ENCODE measurements at places on chromosomes 2 and 18.

GRCh38 chr2:71827973-71828372 lies 319.7 kb downstream of the CYP26B1 start:
- DNase-seq: no peak

DNA sequence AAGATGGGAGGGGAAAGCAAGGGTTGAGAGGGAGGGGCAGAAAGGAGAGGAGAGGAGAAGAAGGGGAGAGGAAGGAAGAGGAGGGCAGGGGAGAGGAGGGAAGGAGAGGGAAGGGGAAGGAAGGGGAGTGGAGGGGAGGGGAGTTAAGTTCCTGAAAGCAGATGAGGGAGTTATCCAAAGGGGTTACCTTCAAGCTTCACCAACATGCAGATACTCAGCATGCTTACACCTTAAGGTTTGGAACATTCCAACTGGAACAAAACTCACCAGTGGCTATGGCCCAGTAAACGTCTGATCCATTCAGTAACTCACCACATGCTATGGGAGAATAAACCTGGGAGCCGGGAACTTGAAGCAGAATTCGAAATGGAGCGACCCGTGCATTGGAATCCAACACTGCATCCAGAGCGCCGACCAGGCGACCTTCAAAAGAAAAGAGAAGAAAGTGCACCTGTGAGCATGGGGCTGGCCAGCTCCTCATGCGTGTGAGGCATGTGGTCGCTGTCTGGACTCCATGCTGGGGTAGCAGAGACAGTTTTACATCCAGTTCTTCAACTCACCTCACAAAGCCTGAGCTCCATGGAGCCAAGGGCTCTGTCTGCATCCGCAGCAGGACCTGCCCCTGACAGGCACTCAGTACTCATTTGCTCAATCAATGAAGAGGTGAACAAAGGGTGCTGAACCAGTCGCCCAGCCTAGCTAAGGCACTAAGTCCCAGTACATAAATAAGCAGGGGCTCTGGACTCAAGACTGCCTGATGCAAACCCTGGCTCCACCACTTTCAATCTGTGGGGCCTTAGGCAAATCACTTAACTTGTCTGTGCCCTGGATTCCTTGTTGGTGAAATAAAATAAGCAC lies 61.0 kb downstream of the TBC1D8 start:
- no peak for DNase-seq

GRCh38 chr2:47654790-47655562 lies 128.0 kb upstream of the MSH6 start:
- DNase-seq: no peak

DNA sequence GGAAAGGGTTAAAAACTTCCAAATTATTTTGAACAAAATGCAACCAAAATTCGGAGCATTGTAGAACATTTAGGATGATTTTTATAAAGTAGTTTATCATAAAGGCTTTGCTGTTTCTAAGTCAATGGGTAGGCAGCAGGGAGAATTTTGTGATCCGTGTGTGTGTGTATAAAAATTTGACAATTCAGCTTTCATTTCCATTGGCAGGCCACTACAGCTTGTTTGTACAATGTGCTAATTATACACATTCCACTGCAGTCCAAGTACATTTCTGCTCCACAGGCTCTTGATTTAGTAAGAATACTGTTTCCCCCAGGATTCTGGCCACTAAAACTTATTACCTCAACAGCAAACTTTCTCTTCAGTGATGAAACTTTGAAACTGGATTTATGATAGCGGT lies 71.8 kb upstream of the LTBP1 start:
- no peak for DNase-seq

DNA sequence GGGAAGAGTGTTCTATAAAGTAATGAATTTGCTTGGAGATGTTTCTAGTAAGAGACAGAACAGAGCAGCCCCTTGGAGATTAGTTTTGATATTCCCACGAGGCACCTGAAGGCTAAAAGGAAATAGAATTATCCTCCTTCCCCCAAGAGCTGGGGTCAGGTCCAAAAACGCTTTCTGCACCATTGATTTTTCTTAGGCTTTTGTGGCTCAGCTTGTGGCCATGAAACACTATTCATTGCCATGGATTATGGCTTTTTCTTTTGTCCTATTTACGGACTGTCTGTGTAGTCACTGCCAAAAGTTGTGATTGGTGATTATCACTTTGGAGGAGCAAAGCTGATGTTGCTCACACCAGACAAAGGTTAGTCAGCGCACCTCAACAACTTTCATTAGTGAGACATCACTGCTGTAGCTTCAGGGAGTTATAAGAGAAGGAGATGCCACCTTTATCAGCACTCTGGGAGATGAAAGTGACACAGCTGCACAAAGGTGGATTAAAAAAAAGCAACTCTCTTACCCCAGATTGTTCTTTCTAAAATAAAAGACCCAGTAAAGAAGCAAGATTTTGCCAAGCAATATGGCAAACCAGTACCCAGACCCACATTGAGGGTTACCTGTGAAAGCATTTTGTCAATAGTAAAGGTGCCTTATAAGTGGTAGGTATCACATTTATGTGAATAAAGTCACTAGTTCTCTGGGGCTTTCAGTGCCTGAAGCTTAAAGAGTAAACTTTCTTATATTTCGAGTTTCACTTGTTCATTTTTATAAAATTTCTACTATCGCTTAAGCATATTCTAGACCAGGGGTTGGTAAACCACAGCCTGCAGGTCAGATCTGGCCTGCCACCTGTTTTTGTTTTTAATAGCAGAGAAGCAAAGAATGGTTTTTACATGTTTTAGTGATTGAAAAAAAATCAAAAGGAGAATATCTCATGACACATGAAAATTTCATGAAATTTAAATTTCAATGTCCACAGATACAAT lies 10.6 kb downstream of the CXCR4 start:
- DNase-seq: no peak

DNA sequence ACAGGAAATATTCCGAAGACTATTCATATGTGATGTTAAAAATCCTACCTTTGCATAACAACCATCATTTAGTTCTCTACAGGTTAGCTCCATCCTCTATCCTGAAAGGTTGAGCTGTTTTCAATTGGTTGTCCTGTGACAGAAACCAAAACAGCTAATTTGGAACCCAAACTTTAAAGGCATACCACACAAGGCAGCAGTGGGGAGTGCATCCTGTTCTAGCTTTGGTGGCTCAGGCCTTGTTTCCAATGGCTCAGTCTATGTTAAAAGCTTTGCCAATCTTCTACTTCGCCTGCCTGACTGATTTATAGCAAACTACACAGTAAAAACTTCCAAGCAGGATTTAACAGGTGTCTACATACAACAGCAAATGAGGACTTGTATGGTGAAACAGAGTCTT lies 3.2 kb downstream of the CD226 start:
- DNase-seq: no peak

- DNase-seq: no peak
These were observed 411.8 kb downstream of the MTX2 start for GRCh38 chr2:176680916-176681516.

DNA sequence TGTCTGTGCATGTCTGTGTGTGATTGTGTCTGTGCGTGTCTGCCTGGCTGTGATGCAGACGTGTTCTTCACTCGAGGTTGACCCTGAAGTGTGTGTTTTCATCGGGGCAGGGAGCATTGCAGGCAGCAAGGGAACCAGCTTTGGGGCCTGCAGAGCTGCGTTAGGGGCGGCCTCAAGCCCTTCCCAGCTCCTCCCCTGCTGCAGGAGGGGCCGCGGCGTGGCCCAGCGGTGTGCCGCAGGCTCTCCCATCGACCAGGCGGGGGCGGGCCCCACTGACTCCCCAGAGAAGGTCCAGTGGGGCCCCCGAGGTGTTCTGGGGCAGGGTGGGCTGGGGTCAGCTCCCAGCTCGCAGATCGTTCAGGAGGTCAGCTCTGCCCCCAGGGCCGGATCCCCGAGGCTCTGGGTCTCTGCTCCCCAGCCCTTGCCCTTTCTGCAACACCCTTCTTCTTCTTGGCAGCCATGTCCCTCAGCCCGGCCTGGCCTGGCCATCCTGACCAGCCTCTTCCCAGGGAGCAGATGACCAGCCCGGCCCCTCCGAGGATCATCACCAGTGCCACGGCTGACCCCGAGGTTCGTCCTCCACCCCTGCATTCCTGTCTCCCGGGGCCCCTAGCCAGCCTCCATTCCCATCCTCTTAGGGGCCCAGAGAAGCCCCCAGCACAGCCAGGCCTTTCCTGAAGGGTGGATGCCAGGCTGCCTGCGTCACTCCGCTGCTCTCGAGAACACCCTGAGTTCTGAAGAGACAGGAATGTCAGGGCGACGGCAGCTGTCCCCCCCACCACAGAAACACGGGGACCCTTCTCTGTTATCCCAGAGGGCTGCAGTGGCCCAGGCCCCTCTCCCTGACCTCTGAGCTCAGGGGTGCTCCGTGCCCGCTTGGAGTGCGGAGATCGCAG lies 11.1 kb upstream of the KLHL30 start:
- DNase-seq: no peak

DNA sequence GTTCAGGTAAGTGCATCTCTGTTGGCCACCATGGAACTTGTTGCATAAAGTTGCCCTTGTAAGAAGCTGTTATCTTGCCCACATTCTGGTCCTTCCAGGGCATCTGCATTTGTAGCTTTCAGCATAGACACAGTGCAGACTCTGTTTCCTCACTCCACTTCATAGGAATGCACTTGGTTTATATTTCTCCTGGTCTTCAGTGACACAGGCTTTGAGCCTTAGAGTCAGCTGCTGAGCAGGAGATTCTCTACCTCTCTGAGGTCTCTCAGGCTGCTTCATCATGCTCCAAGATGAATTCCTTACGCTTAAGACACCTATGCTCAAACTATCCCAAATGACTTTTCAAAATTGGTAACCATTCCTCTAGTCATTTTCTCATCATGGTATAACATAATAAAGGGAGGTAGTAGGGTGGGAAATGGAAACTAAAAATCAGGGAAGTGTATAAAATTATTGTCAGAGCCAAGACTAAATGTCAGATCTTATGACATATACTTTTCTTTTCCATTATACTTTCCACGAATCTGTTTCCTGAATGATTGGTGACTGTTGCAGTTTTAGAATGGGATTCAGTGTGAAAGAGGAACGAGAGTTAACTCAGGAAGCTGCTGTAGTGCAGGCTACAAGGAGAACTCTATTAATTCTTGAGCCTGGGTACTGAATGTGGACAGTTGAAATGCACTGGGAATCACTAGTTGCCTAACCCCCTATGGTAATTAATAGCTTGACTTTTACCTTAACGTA lies 72.0 kb downstream of the GALNT1 start:
- DNase-seq: no peak

- no peak for DNase-seq
These were observed 376.1 kb upstream of the SOX11 start for GRCh38 chr2:5316001-5316490.

GRCh38 chr18:8900552-8900951 lies 195.2 kb downstream of the MTCL1 start:
- no peak for DNase-seq

DNA sequence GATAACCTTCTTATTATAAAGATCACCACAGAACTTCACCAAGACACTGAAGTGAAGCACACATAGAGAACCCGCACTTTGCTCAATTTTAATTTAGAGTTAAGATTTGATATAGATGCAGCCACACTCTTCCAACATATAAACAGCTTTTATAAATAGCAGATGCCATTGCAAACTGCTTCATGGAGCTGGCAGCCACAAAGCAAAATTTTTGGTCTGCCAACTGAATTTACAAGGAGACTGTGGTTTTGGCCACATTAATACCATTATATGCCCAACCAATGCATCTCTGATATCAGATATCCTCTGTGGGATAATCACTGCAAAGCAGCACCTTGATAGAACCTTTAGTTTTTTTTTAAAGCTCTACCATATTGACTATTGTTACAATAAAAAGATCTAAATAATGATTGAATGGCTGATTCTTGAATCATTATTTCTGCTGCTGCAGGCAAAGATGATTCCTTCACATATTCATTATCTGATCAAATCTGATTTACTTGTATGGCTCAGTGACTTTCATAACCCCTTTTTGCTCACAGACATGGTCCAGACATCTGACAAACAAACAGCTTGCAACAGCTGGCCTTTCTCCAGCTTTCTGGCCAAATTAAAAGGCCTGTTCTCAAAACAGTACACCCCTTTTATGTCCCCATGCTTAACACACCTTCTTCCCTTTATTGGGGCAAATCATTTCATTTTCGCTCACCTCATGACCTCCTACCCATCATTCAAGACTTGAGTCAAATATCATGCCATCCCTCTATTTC lies 88.4 kb downstream of the METTL4 start:
- no peak for DNase-seq

- DNase-seq: no peak
These were observed 79.3 kb upstream of the LGALSL start for GRCh38 chr2:64374686-64375085.

- DNase-seq: no peak
These were observed 6.8 kb downstream of the B4GALT6 start for GRCh38 chr18:31677592-31677991.

DNA sequence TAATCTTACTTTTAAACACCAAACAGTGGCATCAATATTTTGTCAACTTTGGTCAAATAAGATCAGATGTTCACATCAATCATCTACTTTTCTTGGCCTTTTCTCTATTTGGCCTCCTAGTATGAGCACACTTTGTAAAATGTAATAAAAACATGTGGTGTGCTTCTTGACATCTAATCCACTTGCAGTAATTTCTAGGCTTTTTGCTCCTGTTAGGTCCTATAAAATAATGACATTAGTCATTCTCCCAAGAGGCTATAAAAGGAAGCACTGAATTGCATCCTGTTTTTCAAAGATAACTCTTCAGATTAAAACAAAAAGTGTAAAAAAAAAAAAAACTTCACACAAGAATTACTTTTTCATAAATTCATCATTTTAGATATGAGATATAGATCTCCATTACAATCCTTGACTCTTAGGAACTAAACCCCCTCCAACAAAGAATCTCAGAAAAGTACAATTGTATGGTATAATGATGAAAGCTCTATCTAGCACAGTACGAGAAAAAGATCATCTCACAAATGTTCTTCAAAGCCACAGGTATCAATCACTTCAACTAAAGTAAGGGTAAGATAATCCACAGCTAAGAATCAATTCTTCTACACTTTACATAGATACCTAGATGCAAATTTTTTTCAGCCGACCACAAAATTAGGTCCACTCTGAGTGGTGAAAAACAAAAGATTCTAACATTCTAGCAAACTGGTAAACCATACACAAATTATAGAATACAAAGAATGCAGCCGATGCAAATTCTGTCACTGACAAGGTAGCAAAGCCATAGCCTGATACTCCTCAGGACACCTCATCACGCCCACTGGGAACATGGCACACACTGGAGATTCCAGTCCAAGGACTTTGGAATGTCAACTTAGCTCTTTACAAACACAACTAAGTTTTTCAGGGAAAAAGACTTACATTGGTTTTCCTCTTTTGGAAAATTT lies 2.7 kb downstream of the BCL2 start:
- DNase-seq: no peak

GRCh38 chr2:240619506-240620148 lies 5.7 kb upstream of the GPR35 start:
- DNase-seq: no peak

DNA sequence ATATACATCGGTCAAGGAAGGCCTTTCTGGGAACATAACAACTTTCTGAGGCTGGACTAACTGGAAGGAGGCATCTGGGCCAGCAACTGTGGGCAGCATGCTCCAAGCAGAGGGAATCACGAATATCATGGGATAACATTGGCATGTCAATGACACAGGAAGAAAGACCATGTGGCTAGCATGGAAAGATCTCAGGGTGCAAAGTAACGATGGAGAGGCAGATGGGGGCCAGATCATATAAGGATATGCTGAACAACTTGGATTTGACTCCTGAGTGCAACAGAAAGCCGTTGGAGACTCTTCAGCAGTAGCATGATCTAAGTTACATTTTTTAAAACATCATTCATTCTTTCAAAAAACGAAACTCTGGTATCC lies 133.6 kb downstream of the FOXI3 start:
- no peak for DNase-seq

- DNase-seq: no peak
These were observed 35.7 kb upstream of the RAB1A start for GRCh38 chr2:65165558-65165957.

All from HL-60 (cell line).